Activated CD4-positive, CD25-positive, alpha-beta regulatory T cell treated with anti-CD3 and anti-CD28 coated beads, Interleukin-2, amount 50 U/mL, for 24 hours (primary cell): ENCODE measurements at places on chromosomes 12 and 14.

DNA sequence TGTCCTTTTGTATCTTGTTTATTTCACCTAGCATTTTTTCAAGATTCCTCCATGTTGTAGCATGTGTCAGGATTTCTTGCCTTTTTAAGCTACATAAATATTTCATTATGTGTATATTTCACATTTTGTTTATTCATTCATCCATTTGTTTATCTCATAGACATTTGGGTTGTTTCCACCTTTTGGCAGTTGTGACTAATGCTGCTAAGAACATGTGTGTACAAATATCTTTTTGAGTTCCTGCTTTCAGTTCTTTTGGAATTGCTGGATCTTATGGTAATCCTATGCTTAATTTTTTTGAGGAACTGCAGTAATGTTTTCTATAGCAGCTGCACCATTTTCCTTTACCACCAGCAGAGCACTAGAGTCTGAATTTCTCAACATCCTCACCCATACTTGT, 62.4 kb downstream of the SCN8A start:
- ATAC-seq, result no peak

DNA sequence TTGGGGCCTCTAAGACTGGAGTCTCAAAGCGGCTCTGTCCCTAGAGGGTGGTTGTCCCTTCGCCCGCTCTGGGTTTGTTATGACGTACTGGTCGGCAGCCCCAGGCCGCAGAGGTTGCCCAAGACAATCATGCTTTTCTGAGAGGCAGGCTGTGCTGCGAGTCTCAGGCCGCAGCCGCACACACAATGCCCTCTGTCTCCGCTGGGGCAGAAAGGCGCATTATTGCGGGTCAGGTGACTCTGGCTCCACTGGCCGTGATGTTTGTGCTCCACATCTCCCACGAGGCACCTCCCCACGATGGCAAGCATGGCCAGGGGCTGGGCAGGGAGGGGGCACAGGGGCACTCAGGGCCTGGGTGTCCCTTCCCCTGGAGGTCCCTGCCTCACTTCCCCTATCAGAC, 21.0 kb upstream of the PLEKHG3 start:
- ATAC-seq, result no peak

DNA sequence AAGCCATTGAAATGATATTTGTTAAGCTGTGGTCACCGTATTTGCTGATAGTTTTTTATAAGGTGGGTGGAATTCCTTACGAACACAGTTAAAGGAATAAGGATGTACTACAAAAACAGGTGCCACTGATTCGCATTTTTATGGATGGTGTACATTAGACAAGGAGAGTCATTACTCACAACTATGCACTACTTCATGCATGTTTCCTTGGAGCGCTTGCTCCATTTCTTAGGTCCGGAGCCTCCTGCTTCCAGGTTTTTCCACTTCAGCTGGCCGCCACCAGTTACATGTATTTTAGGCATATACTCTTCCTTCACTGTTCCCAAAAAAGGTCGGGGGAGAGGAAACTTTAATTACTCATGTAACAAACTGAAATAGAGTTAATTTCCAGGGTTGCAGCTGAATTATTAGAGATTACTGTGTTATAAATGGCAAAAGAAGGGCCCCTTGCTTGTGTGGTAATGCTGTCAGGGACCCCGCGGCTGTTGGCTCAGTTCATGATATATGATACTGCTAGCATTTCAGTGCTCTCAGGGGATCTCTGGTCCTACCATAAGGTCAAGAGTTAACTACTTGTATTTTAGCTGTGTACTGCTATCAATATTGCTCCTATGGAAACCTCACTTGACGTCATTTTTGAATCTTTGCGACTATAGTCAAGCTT, 454.7 kb downstream of the NPAS3 start:
- no peak for ATAC-seq

GRCh38 chr14:97523936-97524335, 726.8 kb downstream of the VRK1 start:
- ATAC-seq, result no peak

DNA sequence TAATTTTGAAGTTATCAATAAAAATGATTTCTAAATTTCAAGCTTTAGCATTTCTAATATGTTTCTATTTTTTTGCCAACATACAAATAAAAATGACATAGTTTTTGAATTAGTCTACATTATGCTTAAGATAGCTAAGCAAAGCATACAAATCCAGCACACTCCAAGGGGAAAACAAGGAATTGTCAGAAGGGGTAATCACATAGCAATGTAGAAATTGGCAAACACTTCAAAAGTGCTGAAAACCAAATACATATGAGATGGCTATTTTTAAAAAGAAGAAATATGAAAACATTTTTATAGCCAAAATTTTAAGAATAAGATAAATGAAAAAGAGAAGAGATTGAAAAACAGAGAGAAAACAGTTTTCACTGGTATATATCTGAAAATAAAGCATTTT, 308.0 kb downstream of the SLC6A15 start:
- ATAC-seq, result no peak

GRCh38 chr12:2640709-2641108, 154.1 kb upstream of the FKBP4 start:
- no peak for ATAC-seq

DNA sequence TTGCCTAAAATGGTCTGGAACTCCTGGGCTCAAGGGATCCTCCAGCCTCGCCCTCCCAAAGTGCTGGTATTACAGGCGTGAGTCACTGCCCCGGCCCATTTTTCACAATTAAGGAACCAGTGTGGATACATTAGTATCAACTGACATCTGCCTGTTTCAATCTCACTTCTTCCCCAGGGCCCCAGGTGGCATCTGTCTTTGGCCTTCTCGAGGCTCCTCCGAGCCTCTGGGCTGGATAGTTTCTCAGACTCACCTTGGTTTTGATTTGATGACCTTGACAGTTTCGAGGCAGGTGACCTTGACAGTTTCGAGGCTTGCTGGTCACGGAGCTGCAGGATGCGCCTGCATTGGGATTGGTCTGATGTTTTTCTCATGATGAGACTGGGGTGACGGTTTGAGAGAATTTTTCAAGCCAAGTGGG, 41.0 kb upstream of the NCOR2 start:
- ATAC-seq, result no peak

DNA sequence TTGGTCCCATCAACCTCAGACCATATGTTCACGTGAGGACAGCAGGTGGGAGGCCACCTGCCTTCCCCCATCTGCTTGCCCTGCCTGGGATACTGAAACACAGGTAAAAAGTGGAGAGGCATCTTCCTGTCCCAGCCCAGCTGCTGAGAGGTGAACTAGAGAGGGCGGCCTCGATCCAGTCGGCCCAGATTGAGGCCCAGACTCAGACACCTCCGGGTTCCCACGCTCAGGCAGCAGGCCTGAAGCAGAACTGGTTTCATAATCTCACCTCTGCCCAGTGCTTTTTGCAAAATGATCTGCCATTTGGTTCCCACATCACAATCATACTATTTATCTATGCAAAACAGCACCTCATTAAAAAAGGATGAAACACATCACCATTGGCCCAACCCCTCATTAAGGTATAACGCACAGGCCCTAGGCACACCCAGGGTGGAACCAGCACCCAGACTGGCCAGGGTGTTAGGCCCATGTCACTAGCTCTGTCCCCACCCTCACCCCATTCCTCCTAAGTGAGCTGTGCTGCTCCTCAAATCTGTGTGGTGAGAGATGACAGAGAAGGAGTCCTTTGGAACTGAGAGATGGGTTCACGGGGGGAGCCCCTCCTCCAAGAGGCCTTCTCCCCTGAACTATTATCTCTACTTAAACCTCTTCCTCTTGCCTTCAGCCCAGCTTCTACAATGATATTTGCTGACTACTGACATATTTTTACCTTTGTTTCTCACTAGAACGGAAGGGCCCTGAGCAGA, 81.1 kb downstream of the ZFP36L1 start:
- ATAC-seq, result peak; percentile 73

- ATAC-seq, result no peak
These were observed 70.5 kb downstream of the LIN52 start for GRCh38 chr14:74155287-74155686.

DNA sequence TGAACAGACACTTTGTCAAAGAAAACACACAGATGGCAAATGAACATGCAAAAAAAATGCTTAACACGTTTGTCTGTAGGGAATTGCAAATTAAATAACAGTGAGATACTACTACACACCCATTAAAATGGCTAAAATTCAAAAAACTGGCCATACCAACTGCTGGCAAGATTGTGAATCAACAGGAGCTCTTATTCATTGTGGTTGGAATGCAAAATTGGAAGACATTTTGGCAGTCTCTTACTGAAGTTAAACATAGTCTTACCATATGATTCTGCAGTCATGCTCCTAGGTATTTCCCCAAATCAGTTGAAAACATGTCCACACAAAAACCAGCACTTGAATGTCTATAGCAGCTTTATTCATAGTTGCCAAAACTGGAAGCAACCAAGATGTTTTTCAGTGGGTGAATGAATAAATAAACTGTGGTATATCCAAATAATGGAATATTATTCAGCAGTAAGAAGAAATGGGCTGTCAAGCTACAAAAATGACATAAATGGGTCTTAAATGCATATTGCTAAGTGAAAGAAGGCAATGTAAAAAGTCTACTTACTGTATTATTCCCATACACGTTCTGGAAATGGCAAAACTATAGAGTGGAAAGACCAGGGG, 91.4 kb downstream of the PLEKHA5 start:
- no peak for ATAC-seq

GRCh38 chr12:51323966-51324895, at the start of gene BIN2:
Gene BIN2 (minus strand): TSS chr12:51324174. CDS start chr12:51324102, 72 bp downstream.
- ATAC-seq, result peak; percentile 80

GRCh38 chr14:40371011-40371410, 938.8 kb upstream of the FBXO33 start:
- ATAC-seq, result no peak

GRCh38 chr12:94186278-94187241, 38.2 kb downstream of the PLXNC1 start:
- ATAC-seq, result no peak

GRCh38 chr14:21384494-21384851, 654 bp upstream of the SUPT16H start:
- ATAC-seq, result peak; percentile 43
